ENCODE measurements at places on chromosomes 13 and 19.

DNA sequence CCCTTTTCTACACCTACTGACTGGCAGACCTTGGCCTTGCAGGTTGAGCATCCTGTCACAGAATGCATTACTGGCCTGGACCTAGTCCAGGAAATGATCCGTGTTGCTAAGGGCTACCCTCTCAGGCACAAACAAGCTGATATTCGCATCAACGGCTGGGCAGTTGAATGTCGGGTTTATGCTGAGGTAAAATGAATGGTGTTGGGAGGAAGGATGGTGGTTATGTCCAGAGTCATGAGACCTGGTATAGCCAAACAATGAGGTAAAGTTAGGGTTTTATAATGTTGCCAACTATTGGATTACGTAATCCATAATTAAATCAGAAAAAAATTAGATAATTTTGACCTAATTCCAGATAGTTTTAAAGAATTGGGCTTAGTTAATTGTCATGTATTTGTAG, 212.5 kb downstream of the PCCA start:
- DNase-seq, result no peak

DNA sequence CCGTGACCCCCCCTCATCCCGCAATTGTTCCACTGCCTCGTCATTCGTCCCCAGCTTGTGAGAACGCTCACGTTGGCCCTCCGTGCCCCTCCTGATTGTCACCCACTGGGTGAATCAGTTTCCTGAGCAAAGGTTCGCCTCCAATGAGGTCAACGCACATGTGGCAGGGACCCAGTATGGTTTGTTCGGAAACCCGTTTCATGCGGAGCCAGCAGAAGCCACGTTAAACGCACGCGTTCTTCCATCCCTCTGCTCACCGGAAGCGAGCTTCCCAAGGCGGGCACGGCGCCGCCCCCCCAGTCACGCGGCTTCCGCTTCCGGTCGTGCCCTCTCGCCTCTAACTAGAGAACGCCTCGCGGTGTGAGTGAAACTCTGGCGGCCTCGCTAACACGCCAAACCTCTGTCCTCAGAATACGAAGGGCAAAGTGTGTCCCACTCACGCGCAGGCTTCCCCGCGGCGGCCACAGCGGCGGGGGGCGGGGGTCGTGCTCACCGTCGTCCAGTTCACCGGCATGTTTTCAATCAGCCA, 18.0 kb upstream of the CFAP97D2 start:
- DNase-seq, result no peak

- no peak for DNase-seq
Observed at GRCh38 chr13:76890021-76890420, 3.8 kb upstream of the KCTD12 start.

DNA sequence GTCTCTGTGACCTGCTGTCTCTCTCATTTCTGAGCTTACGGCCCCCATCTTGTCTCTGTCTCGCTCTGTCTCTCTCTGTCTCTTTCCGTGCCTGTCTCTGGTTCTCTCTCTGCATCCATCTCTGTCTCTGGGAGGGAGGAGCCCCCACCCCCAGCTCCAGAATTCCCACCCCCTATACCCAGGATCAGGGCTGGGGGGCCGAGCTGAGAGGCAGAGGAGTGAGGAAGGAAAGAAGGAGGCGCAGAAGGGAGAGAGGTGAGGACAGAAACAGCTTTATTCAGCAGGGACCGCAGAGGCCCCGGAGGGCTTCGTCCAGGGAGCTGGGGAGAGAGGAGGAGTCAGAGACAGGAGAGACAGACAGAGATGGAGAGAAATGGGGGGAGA, 14.0 kb downstream of the JOSD2 start:
- no peak for DNase-seq

DNA sequence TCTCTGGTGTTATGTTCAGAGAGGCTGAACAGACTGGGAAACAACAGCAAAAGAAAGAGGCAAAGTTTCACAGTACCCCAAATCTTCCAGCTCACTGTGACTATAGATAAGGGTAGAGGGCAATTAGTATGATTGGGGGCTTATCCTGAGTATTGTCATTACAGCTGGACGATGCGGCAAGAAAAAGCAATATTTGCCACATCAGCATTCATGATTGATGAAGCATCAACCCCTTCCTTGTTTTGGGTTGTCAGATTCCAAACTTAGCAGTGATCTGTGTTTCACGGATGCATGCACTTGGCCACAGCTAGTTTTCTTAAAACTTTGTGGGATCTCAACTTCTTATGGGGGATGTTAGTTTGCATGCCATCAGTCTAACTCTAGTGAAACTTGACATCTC, 348.8 kb upstream of the SLITRK5 start:
- DNase-seq, result no peak

DNA sequence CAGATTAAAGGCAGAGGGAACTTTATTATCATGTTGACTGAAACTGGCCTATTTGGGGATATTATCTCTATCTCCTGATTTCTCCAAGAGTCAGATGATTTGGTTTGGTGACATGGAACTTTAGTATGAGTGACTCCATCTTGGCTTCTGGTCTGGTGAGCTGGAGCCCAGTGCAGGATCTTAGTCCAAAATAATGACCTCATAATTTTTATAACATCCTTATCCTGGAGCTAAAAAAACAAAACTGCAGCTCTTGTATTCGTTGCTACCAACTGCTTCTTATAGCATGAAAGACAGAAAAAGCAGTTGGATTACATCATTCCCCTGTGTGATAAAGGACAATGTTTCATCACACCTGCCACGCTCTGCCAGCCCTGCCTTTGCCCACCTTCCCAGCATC, 39.3 kb upstream of the RNF17 start:
- no peak for DNase-seq

DNA sequence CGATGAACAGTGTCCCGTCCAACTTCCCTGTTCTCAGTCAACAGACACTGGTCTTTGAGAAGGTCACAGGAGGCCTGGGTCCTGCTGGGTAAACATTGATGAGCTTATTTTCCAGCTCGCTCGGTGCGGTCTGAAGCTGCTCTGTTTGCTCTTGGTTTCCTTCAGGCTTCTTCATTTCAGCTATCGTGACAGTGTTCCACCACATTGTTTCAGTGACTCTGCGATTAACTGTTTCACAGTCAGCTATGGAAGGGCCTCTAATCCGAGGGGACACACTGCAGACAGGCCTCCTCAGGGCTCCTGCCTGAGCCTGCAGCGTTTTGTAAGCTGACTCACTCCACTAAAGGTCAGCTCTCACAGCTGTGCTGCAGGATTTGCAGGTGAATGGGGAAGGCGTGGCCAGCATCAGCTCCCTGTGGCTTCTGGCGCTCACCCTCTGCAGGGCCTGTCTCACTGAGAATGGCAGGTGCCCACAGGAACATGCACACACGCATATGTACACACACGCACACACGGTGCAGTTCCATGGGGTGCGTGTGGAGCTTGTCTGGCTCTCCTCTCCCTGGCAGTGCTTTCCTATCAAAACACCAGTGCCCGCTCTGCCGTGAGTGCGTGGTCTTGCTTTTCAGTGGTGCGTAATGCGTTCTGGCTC, 62.9 kb upstream of the MCF2L start:
- DNase-seq, result no peak

DNA sequence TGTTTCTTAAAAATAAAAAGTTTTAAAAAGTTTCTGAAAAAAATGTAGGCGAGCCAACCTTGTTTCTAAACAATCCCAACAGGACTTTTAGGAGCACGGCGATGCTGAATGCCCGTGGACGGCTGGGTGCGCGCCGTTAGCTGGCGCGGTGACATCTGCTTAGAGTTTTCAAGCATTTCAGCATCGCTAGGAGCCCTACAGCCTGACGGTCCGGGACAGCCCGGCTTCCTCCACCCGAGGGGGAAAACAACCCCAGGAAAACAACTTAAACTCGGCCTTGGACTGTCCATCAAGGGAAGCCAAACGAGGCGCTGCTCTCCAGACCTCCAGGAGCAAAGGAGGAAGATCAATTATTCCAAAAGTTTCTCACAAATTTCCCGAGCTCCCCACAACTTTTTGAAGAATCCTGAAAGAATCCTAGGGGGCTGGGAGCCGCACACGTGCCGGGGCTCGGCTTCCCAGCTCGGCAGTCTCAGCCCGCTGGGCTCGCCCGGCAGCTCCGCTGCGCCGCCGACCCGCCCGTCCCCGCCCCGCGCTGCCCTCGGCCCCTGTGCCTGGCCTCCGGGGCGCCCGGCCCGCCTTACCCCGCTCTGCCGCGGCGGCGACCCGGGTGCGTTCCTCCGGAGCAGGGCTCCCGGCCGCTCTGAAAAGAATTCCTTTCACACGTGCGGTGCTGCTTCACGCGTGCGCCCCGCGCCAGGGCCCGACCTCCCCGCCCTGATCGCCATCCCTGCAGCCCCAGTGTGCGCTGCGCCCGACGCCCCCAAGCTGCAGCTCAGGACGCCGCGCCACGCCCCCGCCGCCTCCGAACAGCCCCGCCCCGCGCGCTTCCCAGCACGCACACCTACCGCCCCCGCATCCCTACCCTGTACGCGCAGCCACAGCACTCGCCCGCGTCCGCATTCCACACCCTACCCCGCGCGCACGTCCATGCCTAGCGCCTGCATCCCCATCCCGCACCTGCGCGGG, at the start of gene GJA3:
GJA3 (minus strand) TSS at position 747 of the 969 bp plus-strand sequence. CDS start 17,764 bp downstream, outside the sequence.
- peak; percentile 59 for DNase-seq

DNA sequence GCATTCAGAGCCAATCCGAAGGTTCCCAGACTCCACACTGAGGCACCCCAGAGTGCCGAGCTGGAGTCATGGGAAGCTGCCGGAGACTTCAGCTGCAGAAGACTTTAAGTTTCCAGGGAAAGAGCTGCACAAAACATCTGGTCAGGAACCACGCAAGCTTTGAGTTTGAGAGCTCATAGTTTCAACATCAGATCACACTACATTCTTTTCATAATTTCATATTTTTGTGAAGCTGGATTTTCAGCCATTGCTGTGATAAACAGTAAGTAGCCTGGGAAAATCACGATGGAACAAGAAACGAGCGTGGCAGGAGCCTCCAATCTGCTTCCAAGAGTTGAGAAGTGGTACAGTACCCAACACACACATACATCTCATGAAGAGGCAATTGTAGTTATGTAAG, 25.5 kb upstream of the ATP12A start:
- no peak for DNase-seq

- no peak for DNase-seq
Observed at GRCh38 chr13:98888890-98889279, 89.0 kb downstream of the DOCK9 start.

DNA sequence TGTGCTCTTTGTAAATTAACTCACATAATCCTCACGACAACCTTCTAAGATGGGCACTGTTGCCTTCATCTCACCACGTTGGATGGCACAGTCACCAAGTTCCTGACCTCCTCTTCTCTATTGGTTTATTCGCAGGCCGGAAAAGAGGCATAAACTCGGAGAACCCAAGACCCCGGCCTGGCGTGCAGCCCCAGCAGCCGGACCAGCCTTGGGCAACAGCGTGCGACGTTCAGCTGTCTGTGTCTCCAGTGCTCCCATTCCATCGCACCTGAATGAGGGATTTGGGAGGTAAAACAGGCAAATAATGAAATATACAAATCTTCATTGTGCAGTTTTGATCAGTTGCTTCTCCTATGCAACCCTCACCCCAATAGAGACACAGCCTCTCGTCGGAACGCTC, 34.5 kb upstream of the GAS6 start:
- no peak for DNase-seq

DNA sequence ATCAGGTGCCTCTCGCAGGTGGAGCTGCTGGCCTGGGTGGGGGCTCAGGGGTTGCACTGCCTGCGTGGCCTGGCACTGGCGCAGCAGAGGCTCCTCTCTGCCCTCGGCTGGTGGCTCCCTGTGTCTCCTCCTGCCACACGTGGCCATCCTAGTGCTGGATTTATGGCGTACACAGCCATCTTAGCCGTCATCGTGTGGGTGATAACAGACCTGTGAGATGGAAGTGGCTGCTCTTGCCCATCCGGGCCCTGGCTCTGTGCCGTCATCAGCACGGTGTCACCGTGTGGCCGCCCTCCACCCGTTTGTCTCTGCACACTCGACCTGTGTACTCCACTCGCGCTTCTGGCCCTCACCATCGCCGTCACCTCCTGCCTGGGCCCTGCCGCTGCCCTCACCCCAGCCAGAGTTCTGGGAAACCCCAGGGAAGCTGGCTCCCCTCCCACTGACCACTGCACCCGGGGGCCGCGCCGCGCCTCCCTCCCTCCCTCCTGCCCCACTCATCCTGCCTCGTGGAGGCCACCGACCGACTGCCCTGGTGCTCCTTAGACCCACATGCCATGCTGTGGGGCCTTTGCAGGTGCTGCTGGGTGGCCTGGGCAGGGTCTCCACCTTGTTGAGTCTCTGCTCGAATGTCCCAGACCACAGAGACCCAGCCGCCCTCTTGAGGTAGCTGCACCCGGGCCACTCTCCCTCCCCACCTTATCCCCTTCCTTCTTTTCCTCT, 29.5 kb downstream of the TMEM255B start:
- no peak for DNase-seq

DNA sequence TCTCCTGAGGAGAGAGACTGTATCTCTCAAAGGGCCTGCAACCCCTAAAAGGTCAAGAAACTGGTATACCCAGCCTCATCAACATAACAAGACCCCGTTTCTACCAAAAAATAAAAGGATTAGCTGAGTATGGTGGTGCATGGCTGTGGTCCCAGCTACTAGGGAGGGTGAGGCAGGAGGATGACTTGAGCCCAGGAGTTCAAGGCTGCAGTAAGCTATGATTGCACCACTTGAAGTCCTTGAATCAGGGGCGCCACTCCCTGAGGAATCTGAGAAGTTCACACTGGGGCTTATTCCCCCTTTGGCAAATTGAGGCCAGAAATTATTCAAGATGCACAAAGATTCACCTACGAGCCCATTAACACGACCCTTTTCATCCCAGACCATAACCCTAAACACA, 83.0 kb downstream of the TSHZ3 start:
- no peak for DNase-seq

DNA sequence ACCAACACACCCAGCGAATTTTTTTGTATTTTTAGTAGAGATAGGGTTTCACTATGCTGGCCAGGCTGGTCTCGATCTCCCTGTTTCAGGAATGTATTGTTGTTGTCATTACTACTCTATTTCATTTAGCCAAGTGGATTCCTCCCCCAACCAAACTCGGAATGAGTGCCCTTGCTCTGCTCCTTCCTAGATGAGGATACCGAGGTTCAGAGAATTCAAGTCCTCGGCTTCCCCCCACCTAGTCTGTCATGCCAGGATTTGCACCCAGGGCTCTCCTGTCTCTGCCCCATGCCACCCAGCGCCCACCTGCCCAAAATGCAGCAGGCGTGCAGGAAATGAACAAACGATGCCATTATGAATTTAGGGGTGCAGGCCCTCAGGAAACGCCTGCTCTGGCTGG, 3.5 kb upstream of the SPACA4 start:
- DNase-seq, result no peak

DNA sequence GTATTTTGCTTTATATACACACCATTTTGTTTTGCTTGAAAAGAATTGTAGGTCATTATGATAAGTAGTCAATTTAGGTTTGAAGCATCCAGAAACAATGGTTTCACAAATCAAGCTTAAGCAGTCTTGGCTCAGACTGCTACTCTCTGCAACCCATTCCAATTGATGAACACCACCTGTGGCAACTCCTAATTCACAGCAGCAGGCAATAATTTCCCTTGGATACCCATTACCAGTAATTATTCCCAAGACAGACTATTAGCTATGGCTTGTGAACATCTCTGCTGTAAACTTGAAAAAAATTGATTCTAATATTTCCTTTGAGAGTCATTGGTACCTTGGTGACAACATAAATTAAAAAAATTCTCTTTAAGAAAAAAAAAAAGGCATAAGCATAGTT, 299.3 kb upstream of the SLITRK6 start:
- DNase-seq, result no peak
